ENCODE measurements at places on chromosomes 1 and 21.
A peak's percentile ranks its signal among the peaks of the same experiment; 100 is the strongest.

DNA sequence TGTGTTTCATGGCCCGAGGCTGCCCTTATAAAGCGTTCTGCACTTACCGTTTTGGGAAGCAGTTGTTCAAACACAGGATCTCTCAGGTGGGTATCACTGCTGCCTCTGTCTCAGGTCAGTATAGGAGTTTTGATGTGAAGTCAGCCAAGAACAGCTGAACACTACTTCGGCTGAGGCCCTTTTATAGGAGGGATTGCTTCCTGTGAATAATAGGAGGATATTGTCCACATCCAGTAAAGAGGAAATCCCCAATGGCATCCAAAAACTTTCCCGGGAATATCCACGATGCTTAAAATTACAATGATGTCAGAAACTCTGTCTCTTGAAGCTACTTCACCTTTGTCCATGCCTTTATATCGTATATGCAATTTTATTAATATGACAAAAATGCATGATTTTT, at the start of gene SELE:
SELE (minus strand) TSS at position 156 of the 400 bp plus-strand sequence. CDS start 467 bp downstream, outside the sequence.
- H3K4me1 ChIP-seq: no peaks in the 10 kb centered on the region
- no peak for DNase-seq
- no peaks in the 10 kb centered on the region for H3K36me3 ChIP-seq

DNA sequence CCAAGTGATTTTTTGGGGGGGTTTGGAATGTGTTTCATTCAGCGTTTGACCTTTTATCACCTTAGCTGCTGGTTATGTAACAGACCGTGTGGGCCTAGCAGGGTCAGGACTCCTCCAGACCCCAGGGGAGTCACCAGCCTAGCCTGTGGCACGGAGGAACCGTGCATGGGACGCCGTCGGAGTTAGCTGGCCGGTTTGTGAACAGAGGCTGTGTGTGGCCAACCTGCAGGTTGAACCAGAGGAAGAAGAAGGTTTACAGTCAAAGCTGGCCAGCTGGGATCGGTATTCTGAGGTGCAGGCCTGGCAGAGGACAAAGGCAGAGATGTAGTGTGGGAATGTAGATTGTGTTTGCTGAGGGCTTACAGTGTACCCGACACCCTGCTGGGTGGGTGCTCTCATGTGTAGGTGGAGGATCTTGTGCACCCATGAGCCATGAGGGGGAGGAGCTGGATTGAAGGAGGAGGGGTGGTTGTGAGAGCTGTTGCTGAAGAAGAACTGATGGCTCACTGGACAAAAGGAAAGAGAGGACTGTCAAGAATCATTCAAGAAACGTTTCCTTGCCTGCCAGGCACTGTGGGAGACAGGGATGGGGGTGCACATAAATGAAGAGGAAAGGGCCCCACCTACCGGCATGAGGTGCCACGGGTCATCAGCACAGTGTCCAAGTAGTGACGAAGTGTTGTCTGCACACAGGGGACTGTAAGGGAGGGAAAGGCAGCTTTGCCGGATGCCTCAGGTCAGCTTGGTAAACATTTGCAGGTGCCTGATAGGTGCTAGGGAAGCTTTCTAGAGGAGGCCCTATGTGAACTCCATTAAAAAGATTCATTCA, 40.0 kb upstream of the PWP2 start:
- no peaks in the 10 kb centered on the region for H3K4me1 ChIP-seq
- DNase-seq: no peak
- no peak overlapping the region for H3K27ac ChIP-seq

DNA sequence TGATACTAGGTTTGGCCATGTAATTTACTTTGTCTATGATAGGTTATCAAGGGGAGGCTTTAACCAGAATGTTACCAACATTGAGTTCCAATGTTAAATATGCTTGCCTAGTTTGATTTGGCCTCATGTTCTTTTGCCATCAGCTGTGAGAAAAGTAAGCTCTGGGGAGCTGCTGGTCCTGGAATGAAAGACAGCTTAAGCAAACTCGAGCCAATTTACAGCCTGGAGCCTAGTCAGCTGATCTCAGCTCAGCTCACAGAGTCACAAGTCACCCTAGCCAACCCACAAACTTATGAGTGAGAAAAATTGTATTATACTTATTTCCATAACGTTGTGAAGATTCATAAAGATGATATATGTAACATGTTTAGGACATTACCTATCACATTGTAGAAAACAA, 426.7 kb downstream of the RWDD3 start:
- H3K27me3 ChIP-seq: no peaks in the 10 kb centered on the region
- no peak overlapping the region for H3K4me3 ChIP-seq
- DNase-seq: no peak
- no peak overlapping the region for H3K27ac ChIP-seq

DNA sequence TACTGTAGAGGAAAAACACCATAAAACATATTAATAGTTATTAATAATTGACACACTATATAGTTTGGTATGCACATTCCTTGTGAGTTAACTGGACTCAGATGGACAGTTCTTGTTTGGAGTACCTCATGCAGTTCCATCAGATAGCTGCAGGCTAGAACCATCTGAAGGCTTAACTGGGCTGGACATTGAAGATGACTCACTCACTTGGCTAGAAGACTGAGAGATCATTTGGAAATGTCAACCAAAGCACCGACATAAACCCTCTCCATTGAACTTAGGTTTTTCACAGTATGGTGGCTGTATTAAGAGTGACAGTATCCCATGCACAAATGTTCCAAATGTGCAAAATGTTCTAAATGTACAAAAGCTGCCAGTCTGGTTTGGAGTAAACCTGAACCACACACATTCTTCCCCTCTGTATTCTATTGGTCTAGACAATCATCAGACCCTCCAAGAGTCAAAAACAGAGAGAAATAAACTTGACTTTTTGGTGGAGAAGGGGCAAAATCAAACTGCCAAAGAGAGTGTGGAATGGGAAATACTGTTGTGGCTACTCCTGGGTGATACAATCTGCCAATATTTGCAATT, 708.4 kb downstream of the KCNT2 start:
- H3K27ac ChIP-seq: no peak overlapping the region
- H3K27me3 ChIP-seq: no peaks in the 10 kb centered on the region
- no peak for DNase-seq
- H3K36me3 ChIP-seq: no peaks in the 10 kb centered on the region

DNA sequence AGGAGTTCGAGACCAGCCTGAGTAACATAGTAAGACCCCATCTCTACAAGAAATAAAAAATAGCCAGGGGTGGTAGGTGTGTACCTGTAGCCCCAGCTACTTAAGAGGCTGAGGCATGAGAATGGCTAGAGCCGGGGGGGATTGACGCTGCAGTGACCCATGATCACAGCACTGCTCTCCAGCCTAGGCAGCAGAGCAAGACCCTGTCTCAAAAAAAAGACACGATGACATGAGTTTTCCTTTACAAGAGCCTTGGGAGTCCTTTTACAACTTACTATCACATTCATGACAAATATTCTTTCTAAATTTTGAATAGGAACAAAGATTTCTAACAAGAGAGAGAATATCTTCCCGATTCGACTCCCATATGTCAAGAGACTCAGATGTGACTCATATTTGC, 3.3 kb upstream of the BRWD1 start:
- H3K4me1 ChIP-seq: peaks cover 6% of the 10 kb centered on the region
- H3K27me3 ChIP-seq: no peaks in the 10 kb centered on the region
- no peak overlapping the region for H3K4me3 ChIP-seq
- no peaks in the 10 kb centered on the region for H3K36me3 ChIP-seq

DNA sequence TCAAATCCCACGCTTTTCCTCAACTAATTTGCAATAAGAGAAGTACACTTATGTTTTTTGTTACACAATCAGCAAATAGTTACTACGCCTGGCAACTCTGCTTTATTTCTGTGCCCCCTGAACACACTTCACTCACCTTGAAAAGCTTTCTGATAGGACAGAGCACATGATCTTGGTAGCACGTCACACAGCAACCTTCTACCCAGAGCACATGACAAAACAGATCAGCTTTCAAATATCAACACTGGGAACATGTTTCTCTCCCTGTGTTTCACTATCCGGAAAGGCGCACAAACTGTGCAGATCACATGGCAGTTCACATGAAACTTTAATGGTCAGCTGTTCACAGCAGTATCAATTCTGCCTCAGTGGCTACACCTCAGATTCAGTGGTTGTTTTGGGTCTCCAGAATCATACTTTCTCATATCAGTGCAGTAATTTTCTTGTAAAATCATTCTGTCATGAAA, 2.2 kb downstream of the SLC19A2 start:
- H3K4me3 ChIP-seq: peak overlapping the region; percentile 86
- H3K27me3 ChIP-seq: no peaks in the 10 kb centered on the region
- no peaks in the 10 kb centered on the region for H3K36me3 ChIP-seq
- no peak for DNase-seq
- no peak overlapping the region for H3K27ac ChIP-seq
- H3K4me1 ChIP-seq: peaks cover 32% of the 10 kb centered on the region

- peaks cover 4% of the 10 kb centered on the region for H3K4me1 ChIP-seq
- DNase-seq: no peak
- H3K27me3 ChIP-seq: no peaks in the 10 kb centered on the region
- H3K36me3 ChIP-seq: no peaks in the 10 kb centered on the region
- H3K27ac ChIP-seq: no peak overlapping the region
Measured at GRCh38 chr21:36125512-36126207, 9.2 kb upstream of the CBR3 start.

DNA sequence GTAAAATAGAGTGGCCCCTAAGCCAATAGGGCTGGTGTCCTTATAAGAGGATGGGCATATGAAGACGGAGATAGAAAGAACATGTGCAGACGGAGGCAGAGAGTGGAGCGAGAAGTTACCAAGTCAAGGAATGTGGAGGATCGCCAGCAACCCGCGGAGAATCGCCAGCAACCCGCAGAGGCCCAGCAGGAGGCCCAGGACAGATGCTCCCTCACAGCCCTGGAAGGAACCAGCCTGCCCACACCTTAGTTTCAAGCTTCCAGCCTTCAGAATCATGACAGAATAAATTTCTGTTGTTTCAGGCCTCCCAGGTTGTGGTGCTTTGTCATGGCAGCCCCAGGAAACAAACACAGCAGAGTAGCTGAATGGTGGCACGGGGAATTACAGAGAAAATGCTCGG, 9.6 kb downstream of the CLDN14 start:
- no peak overlapping the region for H3K27ac ChIP-seq
- DNase-seq: no peak
- H3K4me3 ChIP-seq: no peak overlapping the region
- H3K4me1 ChIP-seq: no peaks in the 10 kb centered on the region

GRCh38 chr1:156160743-156161171, 7.4 kb downstream of the SEMA4A start:
- peak; percentile 71 for DNase-seq
- peak overlapping the region; percentile 65 for H3K27ac ChIP-seq
- no peaks in the 10 kb centered on the region for H3K36me3 ChIP-seq
- H3K27me3 ChIP-seq: no peaks in the 10 kb centered on the region

DNA sequence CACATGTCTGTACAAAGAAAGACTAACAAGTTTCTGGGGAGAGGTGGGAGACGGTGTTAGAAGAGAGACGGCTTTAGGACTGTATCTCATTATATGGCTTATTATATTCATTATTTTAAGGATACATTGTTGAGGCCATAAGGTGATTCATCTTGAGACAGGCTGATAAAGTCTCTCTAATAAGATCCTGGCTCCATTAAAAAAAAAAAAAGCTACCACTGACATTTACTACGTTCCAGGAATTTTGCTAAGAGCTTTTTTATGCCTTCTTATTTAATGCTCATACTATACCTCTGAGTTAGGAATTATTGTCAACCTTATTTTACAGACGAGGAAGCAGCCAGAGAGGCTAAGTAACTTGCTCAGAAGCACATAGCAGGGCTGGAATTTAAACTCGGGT, 173.7 kb downstream of the GABPA start:
- DNase-seq: no peak
- H3K36me3 ChIP-seq: no peaks in the 10 kb centered on the region
- H3K4me3 ChIP-seq: no peak overlapping the region
- peaks cover 18% of the 10 kb centered on the region for H3K4me1 ChIP-seq
- no peak overlapping the region for H3K27ac ChIP-seq

GRCh38 chr21:46483300-46484295, 24.9 kb downstream of the DIP2A start:
- no peaks in the 10 kb centered on the region for H3K36me3 ChIP-seq
- no peak overlapping the region for H3K4me3 ChIP-seq
- H3K4me1 ChIP-seq: no peaks in the 10 kb centered on the region
- DNase-seq: no peak
- H3K27ac ChIP-seq: no peak overlapping the region

DNA sequence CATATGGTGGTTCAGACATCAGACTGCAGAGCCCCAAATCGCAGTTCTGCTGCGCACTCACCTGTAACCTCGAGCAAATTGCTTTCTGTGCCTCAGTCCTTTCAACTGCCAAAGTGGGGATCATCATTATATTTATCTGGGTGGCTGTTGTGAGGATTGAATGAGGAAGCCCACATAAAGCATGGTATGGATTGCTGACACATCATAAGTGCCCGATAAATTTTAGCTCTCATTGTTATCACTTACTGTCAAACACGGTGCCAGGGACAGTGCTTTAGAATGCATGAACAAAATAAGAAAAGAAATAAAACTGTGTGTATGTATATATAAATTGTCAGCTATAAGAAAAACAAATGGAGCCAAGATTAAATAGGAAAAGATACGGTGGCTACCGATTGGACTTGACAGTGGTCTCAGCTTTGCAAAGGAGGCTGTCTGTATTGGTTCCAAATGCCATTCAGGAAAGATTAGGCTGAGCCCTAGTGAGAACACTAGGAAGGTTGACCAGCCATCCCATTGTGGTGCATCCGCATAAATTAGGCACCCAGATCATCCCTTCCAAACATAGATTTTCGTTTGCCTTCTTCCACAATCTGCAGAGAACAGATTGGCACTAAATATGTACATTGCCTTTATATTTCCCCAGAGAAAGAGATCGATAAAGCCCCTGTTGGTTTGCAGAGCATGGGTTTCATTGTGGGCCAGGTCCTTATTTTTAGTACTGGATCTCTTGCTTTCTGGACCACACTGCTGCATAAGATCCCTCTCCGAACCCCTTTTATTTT, 91.8 kb upstream of the KAZN start:
- DNase-seq: no peak
- H3K27me3 ChIP-seq: no peaks in the 10 kb centered on the region
- H3K4me3 ChIP-seq: no peak overlapping the region
- no peaks in the 10 kb centered on the region for H3K4me1 ChIP-seq

GRCh38 chr1:51570063-51570710, 46.7 kb upstream of the OSBPL9 start:
- H3K36me3 ChIP-seq: no peaks in the 10 kb centered on the region
- H3K4me3 ChIP-seq: no peak overlapping the region
- no peak overlapping the region for H3K27ac ChIP-seq
- H3K27me3 ChIP-seq: no peaks in the 10 kb centered on the region

- no peak overlapping the region for H3K27ac ChIP-seq
- DNase-seq: no peak
- H3K4me3 ChIP-seq: no peak overlapping the region
- H3K36me3 ChIP-seq: peaks cover 15% of the 10 kb centered on the region
- no peaks in the 10 kb centered on the region for H3K4me1 ChIP-seq
Measured at GRCh38 chr1:55143684-55144083, 71.5 kb downstream of the USP24 start.
